ENCODE measurements at places on chromosomes 2 and 18. TPM values are rescaled to one million over a fixed set of nuclear protein-coding genes. Genes with fewer than 3 reads are reported as not detected.
A peak's percentile ranks its signal among the peaks of the same experiment; 100 is the strongest.

GRCh38 chr18:46917803-46918600 lies 600 bp downstream of the KATNAL2 start:
- peak overlapping the region; percentile 83 for H3K27ac ChIP-seq
- DNase-seq, result peak; percentile 44
- peak overlapping the region; percentile 93 for H3K4me3 ChIP-seq

DCAF17 gene
- total RNA-seq, result 17.3 TPM

GRCh38 chr18:56983275-56983992 lies 163.5 kb upstream of the BOD1L2 start:
- no peak for DNase-seq
- H3K4me3 ChIP-seq, result no peak overlapping the region
- H3K4me1 ChIP-seq, result no peaks in the 10 kb centered on the region
- H3K27ac ChIP-seq, result no peak overlapping the region

DNA sequence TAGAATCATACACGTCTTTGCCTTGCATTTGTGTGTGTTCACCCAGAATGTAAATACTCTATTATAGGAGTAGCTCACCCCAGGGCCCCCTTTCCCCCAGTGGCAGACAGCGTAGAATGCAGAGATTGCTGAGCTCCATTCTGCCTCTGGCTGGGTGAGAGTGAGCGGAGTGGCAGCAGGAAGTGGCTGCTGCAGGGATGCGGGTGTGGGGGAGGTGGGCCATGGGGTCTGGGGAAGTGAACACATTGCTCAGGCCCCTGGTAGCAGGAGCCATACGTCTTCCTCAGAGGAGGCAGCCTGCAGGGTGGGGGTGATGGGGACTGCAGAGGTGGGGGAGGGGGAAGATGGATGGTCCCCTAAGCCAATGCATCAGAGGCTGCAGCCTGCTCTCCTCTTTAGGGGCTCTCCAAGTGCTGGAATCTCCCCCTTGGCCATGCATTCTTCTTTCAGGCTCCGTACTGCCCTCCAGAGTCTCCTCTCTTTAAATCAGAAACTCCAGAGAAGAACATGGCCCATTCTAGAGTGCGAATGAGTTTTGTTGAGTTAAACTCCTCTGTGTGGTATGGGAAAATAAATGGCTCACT lies 72.2 kb downstream of the CELF4 start:
- no peak for DNase-seq
- H3K36me3 ChIP-seq, result no peaks in the 10 kb centered on the region
- H3K27me3 ChIP-seq, result no peaks in the 10 kb centered on the region

VPS4B gene
- total RNA-seq, result 33.4 TPM

GRCh38 chr2:127129937-127130336 lies 23.0 kb upstream of the BIN1 start:
- H3K4me3 ChIP-seq, result no peak overlapping the region
- H3K27ac ChIP-seq, result no peak overlapping the region
- H3K4me1 ChIP-seq, result no peaks in the 10 kb centered on the region
- no peaks in the 10 kb centered on the region for H3K27me3 ChIP-seq

GRCh38 chr2:168469281-168469988 lies 13.4 kb downstream of the CERS6 start:
- no peaks in the 10 kb centered on the region for H3K36me3 ChIP-seq
- H3K4me1 ChIP-seq, result no peaks in the 10 kb centered on the region
- DNase-seq, result no peak
- H3K4me3 ChIP-seq, result no peak overlapping the region
- no peak overlapping the region for H3K27ac ChIP-seq

- H3K4me1 ChIP-seq, result peaks cover 16% of the 10 kb centered on the region
- H3K27ac ChIP-seq, result no peak overlapping the region
- peak; percentile 24 for DNase-seq
- H3K27me3 ChIP-seq, result no peaks in the 10 kb centered on the region
- no peak overlapping the region for H3K4me3 ChIP-seq
Measured at GRCh38 chr2:217360781-217361482, 501.1 kb upstream of the TNP1 start.

EIF2AK2 gene
- total RNA-seq, result 26.9 TPM

- H3K27me3 ChIP-seq, result no peaks in the 10 kb centered on the region
- no peak overlapping the region for H3K4me3 ChIP-seq
- no peaks in the 10 kb centered on the region for H3K4me1 ChIP-seq
- no peak overlapping the region for H3K27ac ChIP-seq
Measured at GRCh38 chr2:198283146-198283545, 478.8 kb downstream of the PLCL1 start.

GRCh38 chr2:45595721-45596435 lies 15.2 kb downstream of the SRBD1 start:
- peak; percentile 70 for DNase-seq
- H3K4me3 ChIP-seq, result no peak overlapping the region
- no peak overlapping the region for H3K27ac ChIP-seq
- no peaks in the 10 kb centered on the region for H3K27me3 ChIP-seq
- H3K36me3 ChIP-seq, result peaks cover 15% of the 10 kb centered on the region

DNA sequence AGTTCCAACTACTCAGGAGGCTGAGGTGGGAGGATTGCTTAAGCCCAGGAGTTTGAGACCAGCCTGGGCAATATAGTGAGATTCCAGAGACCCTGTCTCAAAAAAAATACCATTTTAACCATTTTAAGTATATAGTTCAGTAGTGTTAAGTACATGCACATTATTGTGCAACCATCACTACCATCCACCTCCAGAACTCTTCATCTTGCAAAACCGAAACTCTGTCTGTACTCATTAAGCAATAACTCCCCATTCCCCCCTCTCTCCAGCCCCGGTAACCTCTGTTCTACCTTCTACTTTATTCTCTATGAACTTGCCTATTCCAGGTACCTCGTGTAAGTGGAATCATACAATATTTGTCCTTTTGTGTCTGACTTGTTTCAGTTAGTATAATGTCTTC lies 86.4 kb downstream of the GFPT1 start:
- DNase-seq, result no peak
- no peaks in the 10 kb centered on the region for H3K36me3 ChIP-seq
- no peak overlapping the region for H3K4me3 ChIP-seq
- no peaks in the 10 kb centered on the region for H3K27me3 ChIP-seq
- H3K4me1 ChIP-seq, result peaks cover 4% of the 10 kb centered on the region

GRCh38 chr2:205948883-205949282 lies 137.1 kb downstream of the INO80D start:
- no peaks in the 10 kb centered on the region for H3K36me3 ChIP-seq
- H3K27ac ChIP-seq, result no peak overlapping the region
- H3K27me3 ChIP-seq, result no peaks in the 10 kb centered on the region
- H3K4me3 ChIP-seq, result no peak overlapping the region
- no peaks in the 10 kb centered on the region for H3K4me1 ChIP-seq

DNA sequence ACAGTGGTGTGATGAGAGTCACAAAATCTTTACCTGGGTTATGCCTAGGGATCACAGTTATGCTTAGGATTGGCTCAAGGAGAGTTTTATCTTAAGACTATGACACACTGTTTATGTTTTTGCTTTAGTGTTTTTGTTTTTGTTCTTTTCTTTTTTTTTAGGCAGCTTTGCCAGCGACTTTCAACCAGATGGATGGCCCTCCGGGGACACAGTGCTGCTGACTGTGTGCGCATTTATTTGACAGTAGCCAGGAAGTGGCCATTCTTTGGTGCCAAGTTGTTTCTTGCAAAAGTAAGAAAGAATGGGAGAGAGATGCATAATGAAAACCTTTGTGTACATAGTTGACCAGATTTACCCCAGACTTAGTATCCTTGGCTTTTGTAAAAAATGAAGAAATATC lies 15.1 kb upstream of the DYNC2LI1 start:
- H3K4me1 ChIP-seq, result no peaks in the 10 kb centered on the region
- no peaks in the 10 kb centered on the region for H3K27me3 ChIP-seq
- peak overlapping the region; percentile 23 for H3K27ac ChIP-seq

MC2R gene
- not detected for total RNA-seq

GRCh38 chr2:140200764-140201163 lies 1420.6 kb upstream of the NXPH2 start:
- H3K4me1 ChIP-seq, result no peaks in the 10 kb centered on the region
- no peaks in the 10 kb centered on the region for H3K36me3 ChIP-seq
- no peaks in the 10 kb centered on the region for H3K27me3 ChIP-seq
- no peak for DNase-seq

GRCh38 chr2:171741189-171741588 lies 53.9 kb downstream of the DYNC1I2 start:
- no peaks in the 10 kb centered on the region for H3K27me3 ChIP-seq
- H3K4me1 ChIP-seq, result no peaks in the 10 kb centered on the region
- H3K36me3 ChIP-seq, result no peaks in the 10 kb centered on the region
- H3K27ac ChIP-seq, result no peak overlapping the region

DNA sequence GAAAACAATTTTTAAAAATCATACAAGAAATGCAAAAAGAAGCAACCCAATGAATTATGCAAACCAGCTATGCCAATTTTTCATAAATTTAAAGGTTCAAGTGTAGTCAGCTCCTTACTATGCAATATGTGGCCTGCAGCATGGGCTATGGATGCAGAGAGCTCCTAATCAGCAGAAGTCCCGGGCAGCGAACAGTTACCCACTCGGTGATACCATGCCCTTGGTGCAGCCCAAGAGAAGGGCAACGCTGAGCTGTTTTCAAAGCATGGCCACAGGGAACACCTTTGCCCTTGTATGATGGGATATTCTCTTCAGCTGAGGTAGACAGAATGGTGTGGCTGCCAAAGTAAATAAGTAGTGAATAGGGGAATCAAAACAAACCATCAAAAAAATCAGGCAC lies 17.3 kb upstream of the ARL5A start:
- no peaks in the 10 kb centered on the region for H3K36me3 ChIP-seq
- no peak for DNase-seq
- no peak overlapping the region for H3K4me3 ChIP-seq
- H3K27me3 ChIP-seq, result no peaks in the 10 kb centered on the region
- no peak overlapping the region for H3K27ac ChIP-seq

- no peaks in the 10 kb centered on the region for H3K27me3 ChIP-seq
- H3K4me1 ChIP-seq, result no peaks in the 10 kb centered on the region
- H3K27ac ChIP-seq, result no peak overlapping the region
- H3K4me3 ChIP-seq, result no peak overlapping the region
- no peaks in the 10 kb centered on the region for H3K36me3 ChIP-seq
Measured at GRCh38 chr2:58740426-58740825, 499.3 kb upstream of the FANCL start.

- peak within 1 kb of the TSS; percentile 92 for H3K27ac ChIP-seq
- peak; percentile 11 for DNase-seq
- H3K4me3 ChIP-seq, result peak within 1 kb of the TSS; percentile 83
Measured at GRCh38 chr2:105744909-105745853, at the start of gene NCK2. TSS of gene NCK2 (plus strand) at chr2:105744912. CDS start at chr2:105855064, 110,152 bp downstream.

CD8B gene
- total RNA-seq, result not detected

C2orf81 gene
- total RNA-seq, result 14.4 TPM

GRCh38 chr18:50986360-50987087 lies 18.7 kb downstream of the ELAC1 start:
- H3K4me1 ChIP-seq, result no peaks in the 10 kb centered on the region
- H3K27ac ChIP-seq, result no peak overlapping the region
- H3K27me3 ChIP-seq, result no peaks in the 10 kb centered on the region
- DNase-seq, result no peak
- no peak overlapping the region for H3K4me3 ChIP-seq

GRCh38 chr2:157173740-157174184 lies 83.7 kb upstream of the GALNT5 start:
- no peaks in the 10 kb centered on the region for H3K36me3 ChIP-seq
- peak overlapping the region; percentile 80 for H3K27ac ChIP-seq
- H3K4me3 ChIP-seq, result no peak overlapping the region
- H3K27me3 ChIP-seq, result no peaks in the 10 kb centered on the region
- DNase-seq, result no peak

SLC11A1 gene
- 40.2 TPM for total RNA-seq

- peaks cover 42% of the 10 kb centered on the region for H3K4me1 ChIP-seq
- H3K4me3 ChIP-seq, result no peak overlapping the region
- H3K36me3 ChIP-seq, result no peaks in the 10 kb centered on the region
Measured at GRCh38 chr18:62720766-62721613, 5.6 kb downstream of the PHLPP1 start.

TBR1 gene
- total RNA-seq, result not detected

HOXD8 gene
- total RNA-seq, result 18.2 TPM

DNA sequence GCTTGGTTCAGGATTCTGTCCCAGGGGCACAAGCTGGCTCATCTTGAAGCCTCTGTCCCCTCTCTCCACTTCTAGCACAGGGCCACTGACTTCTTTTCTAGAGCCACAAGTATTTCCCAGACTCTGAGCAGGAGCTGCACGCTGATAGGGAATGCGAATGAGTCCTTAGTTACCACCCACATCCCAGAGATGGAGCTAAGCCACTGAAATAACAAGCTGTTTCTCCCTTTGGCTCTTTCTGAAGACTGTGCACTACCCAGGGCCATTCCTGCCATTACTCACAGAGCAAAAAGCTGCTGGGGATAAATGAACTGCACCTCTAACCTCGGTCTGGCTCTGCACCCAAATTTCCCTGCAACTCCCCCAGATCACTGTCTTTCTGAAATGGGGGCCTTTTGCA lies 70.6 kb downstream of the TSN start:
- no peaks in the 10 kb centered on the region for H3K4me1 ChIP-seq
- no peak overlapping the region for H3K4me3 ChIP-seq
- H3K27ac ChIP-seq, result no peak overlapping the region
- no peaks in the 10 kb centered on the region for H3K27me3 ChIP-seq
- H3K36me3 ChIP-seq, result no peaks in the 10 kb centered on the region

DNA sequence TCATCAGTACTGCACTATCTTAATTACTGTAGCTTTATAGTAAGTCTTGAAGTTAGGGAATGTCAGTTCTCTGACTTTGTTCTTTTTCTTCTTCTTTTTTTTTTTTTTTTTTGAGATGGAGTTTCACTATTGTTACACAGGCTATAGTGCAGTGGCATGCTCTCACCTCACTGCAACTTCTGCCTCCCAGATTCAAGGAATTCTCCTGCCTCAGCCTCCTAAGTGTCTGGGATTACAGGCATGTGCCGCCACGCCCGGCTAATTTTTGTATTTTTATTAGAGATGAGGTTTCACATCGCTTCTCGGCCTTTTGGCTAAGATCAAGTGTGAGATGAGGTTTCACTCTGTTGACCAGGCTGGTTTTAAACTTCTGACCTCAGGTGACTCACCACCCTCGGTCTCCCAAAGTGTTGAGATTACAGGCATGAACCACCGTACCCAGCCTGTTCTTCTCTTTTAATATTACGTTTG lies 41.9 kb upstream of the TANC1 start:
- no peaks in the 10 kb centered on the region for H3K36me3 ChIP-seq
- H3K27me3 ChIP-seq, result no peaks in the 10 kb centered on the region
- DNase-seq, result no peak
- no peak overlapping the region for H3K4me3 ChIP-seq
- H3K4me1 ChIP-seq, result no peaks in the 10 kb centered on the region

Measured in tibial nerve (tissue), 4 donors.